Mesenchymal stem cell (in vitro differentiated cells and primary cell): ENCODE measurements at places on chromosomes 5 and 9.

GRCh38 chr9:89595646-89596045 lies 9.2 kb upstream of the GADD45G start:
- DNase-seq: no peak

GRCh38 chr5:68518286-68518685 lies 302.7 kb downstream of the PIK3R1 start:
- no peak for DNase-seq

GRCh38 chr5:32833127-32833526 lies 122.0 kb downstream of the NPR3 start:
- no peak for DNase-seq

DNA sequence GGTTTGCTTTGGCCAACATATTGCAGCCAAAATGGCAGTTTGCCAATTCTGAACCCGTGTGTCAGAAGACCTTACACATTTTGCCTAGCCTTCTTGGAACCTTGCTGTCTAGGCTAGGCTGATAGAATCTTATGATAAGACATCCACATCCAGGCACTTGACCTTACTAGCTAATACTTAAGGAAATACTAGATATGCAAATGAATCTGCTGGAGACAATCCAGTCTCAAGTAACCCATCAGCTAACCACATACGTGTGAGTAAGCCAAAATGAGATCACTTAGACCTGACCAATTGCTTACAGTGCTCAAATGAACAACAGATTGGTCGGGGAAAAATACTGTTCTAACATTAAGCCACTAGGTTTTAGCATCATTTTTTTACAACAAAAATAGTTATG lies 1504.6 kb upstream of the CDH9 start:
- DNase-seq: peak; percentile 46

DNA sequence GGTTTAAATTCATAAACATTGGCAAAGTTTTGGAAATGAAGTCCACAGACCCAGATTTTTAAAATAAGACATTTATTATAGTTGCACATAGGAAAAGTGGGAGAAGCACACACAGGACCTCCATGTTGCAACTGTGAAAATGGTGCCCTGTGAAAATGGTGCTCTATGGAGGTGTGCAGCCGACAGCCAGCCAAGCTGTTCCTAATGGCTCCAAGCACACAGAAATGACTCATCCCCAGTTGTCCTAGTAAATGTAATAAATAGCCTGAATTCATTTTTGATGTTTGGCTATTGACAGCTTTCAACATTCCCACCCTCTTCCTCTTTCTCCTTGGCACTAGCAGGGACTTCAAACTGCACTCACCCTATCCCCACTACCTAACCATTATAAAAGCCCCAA lies 590.9 kb downstream of the CAAP1 start:
- DNase-seq: no peak

DNA sequence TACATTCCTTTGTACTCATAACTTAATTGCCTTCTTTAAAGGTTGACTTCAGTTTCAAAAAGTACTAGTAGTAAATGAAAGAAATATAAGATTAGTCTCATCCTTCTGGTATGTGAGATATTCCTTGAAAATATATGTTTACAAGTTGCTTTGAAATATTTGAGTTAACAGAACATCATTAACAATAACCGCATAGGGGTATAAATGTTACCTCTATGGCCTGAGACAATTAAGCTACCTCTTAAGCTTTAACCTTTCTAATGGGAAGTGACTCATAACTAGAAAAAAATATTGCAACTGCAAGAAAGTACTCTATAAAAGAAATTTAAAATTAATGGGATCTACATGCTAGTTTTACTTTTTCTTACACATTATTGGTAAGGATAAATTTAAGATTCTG lies 399.0 kb downstream of the CDH10 start:
- DNase-seq: no peak

DNA sequence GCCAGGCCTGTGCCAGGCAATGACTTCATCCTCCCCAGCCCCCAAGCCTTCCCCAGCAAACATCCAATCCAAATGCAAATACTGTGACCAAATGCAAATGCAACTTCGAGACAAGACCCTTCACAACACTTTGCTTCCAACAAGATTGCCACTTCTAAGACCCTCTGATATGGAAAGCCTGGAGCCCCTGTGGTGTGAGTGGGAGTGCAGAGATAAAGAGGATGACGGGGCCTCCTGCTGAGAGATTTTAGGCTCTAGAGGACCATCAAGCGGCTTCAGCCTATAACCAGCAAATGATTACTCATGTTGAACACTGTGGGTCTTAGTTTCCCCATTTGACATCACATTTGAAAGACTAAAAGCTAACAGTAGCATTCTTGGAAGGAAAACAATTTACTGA lies 46.6 kb upstream of the GABRP start:
- no peak for DNase-seq

- peak; percentile 47 for DNase-seq
These were observed 4.8 kb upstream of the CHSY3 start for GRCh38 chr5:129899454-129899853.

DNA sequence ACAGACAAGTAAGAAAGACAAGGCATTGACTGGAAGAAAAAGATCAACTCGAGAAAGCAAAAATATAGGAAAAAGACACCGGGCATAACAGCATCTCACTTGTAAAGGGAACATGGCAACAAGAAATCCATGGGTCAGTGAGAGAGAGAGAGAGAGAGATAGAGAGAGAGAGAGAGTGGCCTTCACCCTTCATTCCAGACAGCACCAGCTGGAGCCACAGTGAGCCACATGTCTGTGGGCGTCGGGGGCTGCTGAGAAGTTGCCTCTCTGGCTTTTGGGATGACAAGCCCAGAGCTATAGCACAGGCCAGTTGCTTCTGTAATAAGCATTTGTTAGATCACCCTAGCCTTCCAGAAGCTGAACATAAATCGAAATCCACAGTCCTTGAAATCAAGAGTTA lies 20.3 kb upstream of the ENC1 start:
- DNase-seq: no peak

DNA sequence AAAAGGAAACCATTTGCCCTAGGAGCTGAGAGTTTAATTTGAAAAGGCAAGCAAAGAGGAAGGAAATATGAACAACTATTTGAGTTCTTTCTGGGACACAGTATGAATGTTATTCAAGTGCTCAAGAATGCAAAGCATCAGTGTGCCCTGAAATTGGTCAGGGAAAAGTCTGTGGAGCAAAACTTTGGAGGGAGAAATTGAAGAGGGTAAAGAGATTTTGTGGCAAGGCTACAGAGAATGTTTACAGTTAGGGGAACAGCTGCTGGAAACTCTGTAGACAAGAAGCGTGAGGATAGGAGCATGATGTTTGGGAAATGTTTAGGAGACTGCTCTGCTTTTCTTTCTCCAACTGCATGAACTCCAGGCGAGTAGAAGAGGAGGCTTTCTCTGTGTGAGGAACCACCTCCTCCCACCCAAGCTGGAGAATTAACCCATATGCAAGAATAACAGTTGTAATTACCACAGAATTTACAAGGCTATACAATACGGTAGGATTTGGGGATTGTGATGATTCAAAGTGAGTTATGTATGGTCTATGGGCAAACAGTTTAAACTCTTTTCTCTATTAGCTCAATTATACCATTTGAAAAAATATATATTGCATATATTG lies 75.4 kb upstream of the IL7R start:
- peak; percentile 48 for DNase-seq

GRCh38 chr9:88747768-88748167 lies 212.8 kb downstream of the NXNL2 start:
- peak; percentile 96 for DNase-seq

DNA sequence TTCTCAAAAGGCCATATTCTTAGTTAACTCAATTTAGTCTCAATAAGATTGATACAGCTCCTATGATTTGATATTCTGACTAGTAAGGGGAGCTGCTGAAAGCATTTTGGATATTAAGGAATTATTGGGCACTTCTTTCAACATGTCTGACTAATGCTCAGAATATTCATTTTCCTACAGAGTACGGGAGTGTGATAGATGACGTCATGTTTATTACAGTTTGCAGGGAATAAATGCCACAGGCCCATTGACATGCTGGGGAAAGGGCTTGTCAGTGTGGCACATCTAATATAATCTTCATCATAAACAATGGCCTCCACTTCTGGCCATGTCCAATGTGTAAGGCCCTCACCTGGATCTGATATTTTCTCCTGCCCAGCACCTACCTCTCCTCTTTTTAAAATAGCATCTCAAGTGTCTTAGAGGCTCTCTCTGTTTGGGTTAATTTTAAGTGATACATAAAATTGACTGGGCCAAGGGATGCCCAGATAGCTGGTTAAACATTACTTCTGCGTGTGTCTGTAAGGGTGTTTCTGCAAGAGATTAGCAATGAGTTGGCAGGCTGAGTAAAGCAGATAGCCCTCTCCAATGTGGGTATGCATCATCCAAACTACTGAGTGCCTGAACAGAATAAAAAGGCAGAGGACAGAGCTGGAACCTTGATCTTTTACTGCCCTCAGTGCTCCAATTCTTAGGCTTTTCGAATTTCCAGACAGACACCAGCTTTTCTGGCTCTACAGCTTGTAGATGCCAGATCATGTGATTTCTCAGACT lies 99.3 kb downstream of the SLC24A2 start:
- peak; percentile 4 for DNase-seq

- DNase-seq: peak; percentile 78
These were observed 20.9 kb upstream of the ARHGAP26 start for GRCh38 chr5:142749321-142749720.

DNA sequence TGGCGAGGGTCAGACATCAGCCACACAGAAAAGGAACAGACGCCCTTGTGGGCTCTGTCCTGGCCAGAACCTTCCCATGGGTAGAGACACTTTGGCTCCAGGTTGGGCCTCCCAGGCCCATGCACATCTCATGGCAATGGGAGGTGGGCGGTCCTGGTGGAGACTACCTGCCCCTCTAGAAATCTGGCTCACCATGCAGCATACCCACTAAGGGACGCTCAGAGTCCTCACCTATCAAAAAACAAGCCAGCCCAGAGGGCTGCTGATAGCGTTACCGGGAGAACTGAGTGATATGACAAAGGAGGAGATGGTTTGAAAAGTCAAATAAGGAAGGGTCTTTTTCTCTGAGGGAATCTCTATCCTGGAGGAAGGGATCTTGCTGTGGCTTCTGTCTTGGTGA lies 62.1 kb downstream of the C5orf15 start:
- DNase-seq: no peak

- DNase-seq: no peak
These were observed 38.8 kb downstream of the SFXN1 start for GRCh38 chr5:175516933-175517823.

DNA sequence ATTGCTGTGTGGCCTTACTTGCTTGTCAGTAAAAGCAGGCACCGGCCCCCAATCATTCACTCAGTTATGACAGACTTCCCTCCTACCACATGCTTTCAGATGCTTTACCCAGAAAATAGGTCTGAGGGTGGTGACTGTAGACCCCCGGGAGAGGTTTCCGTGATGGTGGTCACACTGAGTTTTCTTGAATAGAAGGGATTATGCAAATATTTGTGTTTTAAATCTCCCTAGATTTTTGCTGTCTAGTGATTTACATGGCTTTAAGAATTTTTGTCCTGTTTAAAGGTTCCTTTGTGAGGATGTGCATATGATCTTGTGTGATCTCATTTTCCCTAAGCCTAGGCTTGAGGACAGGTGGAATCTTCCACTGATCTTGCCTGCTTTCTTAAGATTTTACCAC lies 281.7 kb downstream of the FANCC start:
- no peak for DNase-seq

DNA sequence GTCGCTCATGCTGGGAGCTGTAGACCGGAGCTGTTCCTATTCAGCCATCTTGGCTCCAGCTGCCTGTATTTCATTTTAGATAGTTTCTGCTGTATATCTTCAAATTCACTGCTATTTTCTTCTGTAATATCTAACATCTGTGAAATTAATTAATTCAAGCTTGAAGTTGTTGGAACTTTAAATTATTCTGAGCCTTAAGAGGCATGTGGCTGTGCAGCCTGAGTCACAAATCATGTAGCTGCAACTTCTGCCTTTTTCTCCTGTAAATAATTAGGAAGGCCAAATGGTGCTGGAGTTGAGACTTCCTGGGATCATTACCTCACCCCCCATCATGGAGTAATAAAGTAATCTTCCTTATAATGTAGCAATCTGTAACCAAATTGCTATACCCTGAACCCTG lies 183.3 kb upstream of the PCSK5 start:
- no peak for DNase-seq
